Cerebellar nuclear complex (tissue), 1 donor: ENCODE measurements at places on chromosomes 4 and X.

DNA sequence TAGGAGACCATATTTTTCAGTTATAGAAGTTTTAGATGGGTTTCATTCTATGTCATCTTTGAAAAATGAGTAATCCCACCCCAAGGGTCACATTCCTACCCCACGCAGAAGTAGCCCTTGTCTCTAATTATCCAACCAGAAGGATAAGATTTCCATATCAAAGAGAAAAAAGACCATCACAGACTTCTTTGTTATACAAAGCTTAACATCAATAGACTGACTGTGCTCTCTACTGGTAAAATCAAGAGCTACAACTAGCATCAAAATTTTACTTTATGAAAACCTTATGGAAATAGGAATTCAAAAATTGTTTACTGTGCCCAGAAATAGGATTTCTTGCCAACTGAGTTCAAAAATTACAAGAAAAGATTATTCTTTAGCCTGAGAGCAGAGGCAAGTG lies 24.9 kb downstream of the TNMD start:
- DNase-seq = no peak

- DNase-seq = no peak
Measured at GRCh38 chr4:102493794-102494193, 7.4 kb upstream of the NFKB1 start.

- DNase-seq = no peak
Measured at GRCh38 chrX:115642895-115643530, 82.0 kb downstream of the PLS3 start.

GRCh38 chr4:69156913-69157312 lies 57.6 kb downstream of the UGT2B11 start:
- no peak for DNase-seq

DNA sequence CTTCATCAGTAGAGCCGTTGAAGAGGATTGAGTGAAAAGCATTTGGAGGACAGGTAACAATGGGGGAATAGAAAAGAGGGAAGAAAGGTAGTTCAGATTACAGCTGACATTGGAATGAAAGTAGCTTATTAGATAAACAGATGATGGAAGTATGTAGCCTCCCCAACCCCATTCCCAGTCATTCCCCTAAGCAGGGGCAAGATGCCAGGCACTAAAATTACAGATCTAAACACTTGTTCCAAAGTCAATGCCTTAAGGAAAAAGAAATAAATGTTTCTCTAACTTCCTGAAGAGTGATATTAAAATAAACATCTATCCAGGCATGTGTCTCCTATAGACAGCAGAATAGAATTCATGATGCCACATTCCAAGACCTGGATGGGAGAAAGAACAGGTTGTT lies 350.8 kb downstream of the PDGFC start:
- DNase-seq = no peak

DNA sequence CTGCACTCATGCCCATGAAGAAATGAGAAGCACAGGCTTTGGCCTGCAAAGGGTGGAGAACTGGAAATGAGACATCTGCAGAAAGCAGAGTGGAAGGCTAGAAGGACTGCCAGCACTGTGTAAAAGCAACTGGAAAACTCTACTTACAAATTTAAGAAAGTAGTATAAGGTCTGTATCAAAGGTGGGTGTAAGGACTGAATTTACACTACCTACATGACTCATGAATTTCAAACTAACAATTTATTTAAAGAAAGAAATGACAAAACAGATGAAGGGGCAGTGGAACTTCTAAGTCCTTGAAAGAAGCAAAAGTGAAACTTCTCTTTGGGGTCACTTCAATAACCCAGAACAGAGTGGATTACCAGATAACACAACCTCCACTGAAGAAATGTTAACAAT lies 71.2 kb downstream of the SLC10A7 start:
- DNase-seq = no peak

DNA sequence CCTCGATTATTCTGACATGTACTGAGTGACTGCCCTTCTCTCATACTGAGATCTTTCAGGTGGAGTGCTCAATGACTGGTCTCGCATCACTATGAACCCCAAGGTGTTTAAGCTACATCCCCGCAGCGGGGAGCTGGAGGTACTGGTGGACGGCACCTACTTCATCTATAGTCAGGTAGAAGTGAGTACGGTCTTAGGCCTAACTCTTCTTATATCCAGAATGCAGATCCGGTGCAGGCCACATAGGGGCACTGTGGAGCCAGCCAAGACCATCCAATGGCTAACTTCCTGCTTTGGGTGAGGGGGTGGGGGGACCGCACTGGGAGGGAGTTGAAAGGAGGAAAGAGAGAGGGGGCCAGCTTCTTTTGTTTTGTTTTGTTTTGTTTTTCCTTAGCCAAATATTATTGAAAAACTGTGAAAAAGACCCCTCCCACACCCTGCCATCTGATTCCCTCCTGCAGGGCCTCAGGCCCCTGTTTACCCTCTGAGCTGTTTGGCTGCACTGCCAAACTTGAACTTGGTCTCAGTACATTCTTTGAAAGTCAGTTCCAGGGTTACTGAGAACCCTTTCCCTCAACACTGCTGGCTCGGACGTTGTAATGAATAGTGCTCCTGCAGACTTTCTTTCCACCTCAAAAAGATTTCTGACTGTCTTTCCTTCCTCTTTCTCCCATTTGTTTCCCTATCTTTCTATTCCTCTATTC lies 16.2 kb downstream of the AWAT2 start:
- no peak for DNase-seq

DNA sequence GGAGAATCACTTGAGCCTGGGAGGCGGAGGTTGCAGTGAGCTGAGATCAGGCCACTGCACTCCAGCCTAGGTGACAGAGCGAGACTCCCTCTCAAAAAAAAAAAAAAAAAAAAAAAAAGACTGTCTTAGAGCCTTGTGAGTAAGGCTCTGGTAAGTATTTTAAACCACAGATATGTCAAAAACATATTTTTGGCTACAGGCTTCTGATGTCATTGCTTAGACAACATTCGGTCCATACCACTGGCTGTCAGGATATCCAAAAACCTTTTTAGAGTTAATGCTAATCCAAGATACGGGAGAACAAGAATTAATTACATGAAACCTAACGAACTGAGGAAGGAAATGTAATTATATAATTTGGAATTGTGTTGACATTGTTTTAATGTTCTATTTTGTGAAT lies 999.5 kb upstream of the PABPC4L start:
- no peak for DNase-seq

DNA sequence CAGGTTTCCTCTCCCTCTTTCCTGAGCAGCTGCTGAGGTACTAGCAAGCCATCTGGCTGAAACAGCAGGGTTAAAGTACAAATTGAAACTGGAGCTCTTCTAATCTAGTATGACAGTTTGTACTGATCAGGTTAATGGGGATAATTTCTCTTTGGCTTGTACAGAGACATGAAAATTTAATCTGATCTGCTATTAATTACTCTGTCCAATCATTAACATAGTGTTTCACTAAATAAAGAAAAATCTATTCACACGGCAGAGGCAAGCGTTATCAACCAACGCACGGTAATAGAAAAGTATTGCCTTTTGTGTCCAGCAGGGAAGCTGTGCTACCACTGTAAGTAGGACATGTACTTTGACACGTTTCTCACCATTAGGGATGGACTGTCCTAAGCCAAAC lies 71.1 kb downstream of the IGSF1 start:
- no peak for DNase-seq

DNA sequence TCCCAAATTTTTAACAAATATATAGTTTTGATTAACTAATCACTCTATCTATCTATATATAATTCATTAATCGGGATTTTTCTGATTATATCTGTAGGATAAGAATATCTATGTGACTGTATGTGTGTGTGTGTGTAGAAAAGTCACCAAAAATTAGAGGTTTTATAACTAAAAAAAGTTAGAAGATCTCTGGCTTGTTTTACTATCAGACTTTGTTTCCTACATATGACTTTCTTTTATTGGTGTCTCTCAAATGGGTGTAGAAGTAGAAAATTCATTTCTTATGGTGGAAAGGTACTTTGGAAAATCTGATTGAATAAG lies 26.7 kb upstream of the TMPRSS11D start:
- no peak for DNase-seq

DNA sequence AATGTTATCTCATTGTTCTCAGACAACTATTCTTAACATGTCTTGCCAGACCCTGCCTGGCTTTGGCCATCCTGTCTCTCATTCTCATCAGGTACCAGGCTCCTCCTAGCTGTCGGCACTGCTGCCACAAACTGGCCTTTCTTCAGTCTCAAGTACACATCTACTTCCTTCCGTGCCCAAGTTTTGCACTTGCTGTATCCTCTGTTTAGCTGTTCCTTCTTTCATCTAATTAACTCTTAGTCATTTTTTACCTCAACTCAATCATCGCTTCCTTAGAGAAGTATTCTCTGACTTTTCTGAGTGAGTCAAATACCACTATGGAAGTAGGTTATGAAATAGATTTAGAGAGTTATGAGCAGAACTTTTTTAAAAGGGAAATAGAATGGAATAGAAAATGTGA lies 19.7 kb downstream of the CXCL3 start:
- DNase-seq = no peak

- DNase-seq = no peak
Measured at GRCh38 chr4:86472377-86473019, 112.6 kb upstream of the MAPK10 start.

- no peak for DNase-seq
Measured at GRCh38 chrX:43525901-43526610, 130.0 kb upstream of the MAOA start.

DNA sequence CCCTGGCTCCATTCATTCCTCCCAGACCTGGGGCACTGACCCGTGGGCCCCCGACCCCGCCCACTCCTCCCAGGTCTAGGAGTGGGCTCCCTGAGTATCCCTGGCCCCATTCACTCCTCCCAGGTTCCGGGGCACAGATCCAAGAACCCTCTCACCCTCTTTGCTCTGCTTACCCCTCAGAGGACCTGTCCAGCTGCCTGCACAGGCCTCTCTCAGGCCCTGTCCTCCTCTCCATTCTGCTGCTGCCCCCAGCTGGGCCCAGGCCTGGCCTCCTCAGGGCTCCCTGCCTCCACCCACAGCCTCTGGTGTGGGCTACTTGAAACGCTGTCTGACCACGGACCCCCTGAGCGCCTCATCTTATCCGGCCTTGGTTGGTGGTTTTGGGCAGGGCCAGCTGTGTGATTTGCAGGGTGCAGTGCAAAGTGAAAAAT lies 217.7 kb upstream of the PSAPL1 start:
- DNase-seq = no peak

DNA sequence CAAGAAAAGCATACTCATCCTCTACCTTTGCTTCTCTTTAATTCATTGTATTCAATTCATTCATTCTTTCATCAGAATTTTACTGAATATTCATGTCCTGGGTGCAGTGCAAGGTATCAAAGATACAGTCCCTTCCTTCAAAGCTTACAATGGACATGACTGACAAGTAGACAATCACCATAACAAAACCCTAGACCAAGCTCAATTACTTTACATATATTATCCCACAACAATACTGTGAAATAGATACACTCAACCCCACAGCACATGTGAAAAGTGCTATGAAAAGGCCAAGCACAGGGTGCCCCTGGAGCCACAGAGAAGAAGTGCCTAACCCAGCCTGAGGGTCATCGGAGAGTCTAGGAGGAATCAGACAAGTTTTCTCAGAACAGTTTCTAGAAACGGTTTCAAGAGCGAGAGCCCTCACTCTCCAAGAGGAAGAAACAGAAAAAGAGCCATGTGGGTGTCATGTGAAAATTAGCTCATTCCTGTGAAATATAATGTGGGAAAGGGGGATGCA lies 15.3 kb downstream of the AMBN start:
- DNase-seq = no peak

DNA sequence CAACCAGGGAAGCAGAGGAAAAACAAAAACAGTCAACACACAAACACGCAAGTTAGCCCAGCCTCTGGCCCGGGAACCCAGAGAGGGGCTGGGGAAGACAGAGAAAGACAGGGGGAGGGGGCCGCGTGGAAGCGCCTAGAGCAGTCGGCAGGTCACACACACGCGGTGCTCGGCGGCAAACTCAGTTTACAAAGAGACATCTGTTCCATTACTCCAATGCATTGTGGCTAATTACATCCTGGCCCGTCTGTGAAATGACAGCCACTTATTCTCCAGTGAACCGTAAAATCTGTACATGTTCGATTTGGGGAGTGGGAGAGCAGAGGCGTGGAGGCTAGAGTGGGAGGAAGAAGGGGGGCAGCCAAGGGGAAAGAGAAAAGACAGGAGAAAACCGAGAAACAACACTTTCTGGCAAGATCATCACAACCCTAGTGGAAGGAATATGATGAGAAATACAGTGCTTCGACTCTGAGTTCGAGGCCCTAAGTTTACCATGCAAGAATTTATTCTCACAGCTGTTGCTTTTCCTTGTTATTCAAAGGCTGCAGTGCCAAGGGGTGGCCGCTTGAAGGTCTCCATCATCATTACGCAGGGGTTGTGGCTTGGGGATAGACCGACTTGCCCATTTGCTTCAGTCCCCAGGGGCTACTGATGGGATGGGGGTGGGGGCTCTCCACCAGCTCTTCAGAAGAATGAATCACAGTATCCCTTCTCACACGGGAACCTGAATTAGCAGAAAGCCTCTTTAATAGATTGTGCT lies 167.7 kb downstream of the MGST2 start:
- no peak for DNase-seq

GRCh38 chr4:183144787-183145186 lies 45.7 kb downstream of the WWC2 start:
- no peak for DNase-seq

GRCh38 chr4:80431203-80431965 lies 95.9 kb downstream of the CFAP299 start:
- DNase-seq = no peak

DNA sequence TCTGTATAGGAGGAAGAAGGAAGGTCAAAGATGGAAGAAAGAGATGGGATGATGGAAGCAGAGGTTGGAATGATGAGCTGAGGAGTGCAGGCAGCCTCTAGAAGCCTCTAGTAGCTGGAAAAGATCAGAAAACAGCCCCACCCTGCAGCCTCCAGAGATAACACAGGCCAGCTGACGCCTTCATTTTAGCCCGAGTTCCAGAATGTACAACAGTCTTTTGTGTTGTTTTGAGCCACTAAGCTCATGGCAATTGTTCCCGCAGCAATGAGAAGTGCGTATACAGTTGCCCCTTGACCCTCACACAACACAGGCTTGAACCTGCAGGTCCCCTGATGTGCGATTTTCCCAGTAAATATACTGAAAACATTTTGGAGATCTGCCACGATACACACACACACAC lies 72.0 kb downstream of the WFS1 start:
- no peak for DNase-seq

- no peak for DNase-seq
Measured at GRCh38 chrX:129360175-129360574, 163.1 kb downstream of the SMARCA1 start.

GRCh38 chrX:15217161-15217560 lies 52.7 kb downstream of the ASB9 start:
- no peak for DNase-seq

- DNase-seq = no peak
Measured at GRCh38 chrX:78945186-78945912, at the start of gene P2RY10. P2RY10 (plus strand) TSS chrX:78945391; CDS start chrX:78960521, 15,130 bp downstream.

DNA sequence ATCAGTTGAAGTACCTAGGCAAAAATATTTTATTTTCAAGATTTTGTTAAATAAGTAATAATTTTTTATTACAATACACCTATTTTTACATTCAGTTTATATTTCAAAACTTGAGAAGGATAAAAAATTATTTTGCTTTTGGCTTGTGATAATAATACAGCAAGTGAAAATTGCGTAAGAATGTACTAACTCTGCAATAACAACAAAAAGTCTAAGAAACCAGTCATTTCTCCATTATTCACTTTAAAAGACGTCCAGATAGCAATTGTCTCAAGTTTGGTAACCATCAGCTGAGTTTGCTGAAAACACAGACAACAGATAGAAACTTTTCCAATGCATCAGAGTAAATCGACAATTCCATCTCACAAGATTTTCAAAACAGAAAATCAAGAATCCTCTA lies 12.1 kb downstream of the CXCL8 start:
- no peak for DNase-seq

- no peak for DNase-seq
Measured at GRCh38 chr4:55636656-55636999, 530 bp upstream of the NMU start.
